ENCODE measurements at places on chromosomes 1 and 21. TPM values are rescaled to one million over a fixed set of nuclear protein-coding genes. Genes with fewer than 3 reads are reported as not detected.

The HSPB7 gene
- under 0.01 TPM for total RNA-seq

The TRIM46 gene
- 3.3 TPM for total RNA-seq

The TMPRSS3 gene
- not detected for total RNA-seq

The F5 gene
- total RNA-seq: not detected

The PDC gene
- 0.20 TPM for total RNA-seq

The ARHGEF16 gene
- total RNA-seq: 1.2 TPM

The ASCL5 gene
- under 0.01 TPM for total RNA-seq

The OR4F16 gene
- 0.39 TPM for total RNA-seq

The OR2L5 gene
- not detected for total RNA-seq

The IGSF21 gene
- not detected for total RNA-seq

The FCAMR gene
- total RNA-seq: not detected

The KRTAP19-3 gene
- total RNA-seq: not detected

The TRIM67 gene
- total RNA-seq: under 0.01 TPM

The PRAMEF4 gene
- not detected for total RNA-seq

The ABCG1 gene
- total RNA-seq: under 0.01 TPM

The UBL4B gene
- not detected for total RNA-seq

The KPRP gene
- total RNA-seq: not detected

The SPRR4 gene
- not detected for total RNA-seq

The LRRC71 gene
- total RNA-seq: not detected

The KLF17 gene
- 0.37 TPM for total RNA-seq

The CD52 gene
- 0.98 TPM for total RNA-seq

The OR2T29 gene
- total RNA-seq: not detected

The BNIPL gene
- 0.37 TPM for total RNA-seq

The GBP1 gene
- total RNA-seq: 14.0 TPM

The CCDC28B gene
- total RNA-seq: 7.3 TPM

The PRDM2 gene
- 12.9 TPM for total RNA-seq

The LCE2A gene
- total RNA-seq: not detected

The BATF3 gene
- 3.1 TPM for total RNA-seq

The AIM2 gene
- total RNA-seq: 1.8 TPM

The LCE6A gene
- not detected for total RNA-seq

The CYP4A11 gene
- not detected for total RNA-seq

The PTPN22 gene
- total RNA-seq: 0.37 TPM

The PTPN7 gene
- not detected for total RNA-seq

The RAP1GAP gene
- not detected for total RNA-seq

The MMP23B gene
- total RNA-seq: 0.73 TPM

The CRYBG2 gene
- not detected for total RNA-seq

The PFKFB2 gene
- 3.3 TPM for total RNA-seq

The VWA5B1 gene
- not detected for total RNA-seq

The SLC6A9 gene
- 1.2 TPM for total RNA-seq

The RABGAP1L gene
- total RNA-seq: 32.5 TPM

The CDK18 gene
- total RNA-seq: under 0.01 TPM

The OR6N1 gene
- total RNA-seq: not detected

The TESK2 gene
- 1.2 TPM for total RNA-seq

The AVPR1B gene
- not detected for total RNA-seq

The C1orf105 gene
- total RNA-seq: not detected

The IGSF9 gene
- not detected for total RNA-seq

The RNASEL gene
- 7.7 TPM for total RNA-seq

The BEND5 gene
- 1.1 TPM for total RNA-seq

The IL19 gene
- total RNA-seq: not detected

The LCE3E gene
- total RNA-seq: not detected

The HSD3B1 gene
- not detected for total RNA-seq

The ANKRD34A gene
- total RNA-seq: 2.0 TPM

The TEX38 gene
- total RNA-seq: not detected

The NEXN gene
- 7.6 TPM for total RNA-seq

The FMO2 gene
- 0.39 TPM for total RNA-seq
